DMS79 (cell line): ENCODE measurements at places on chromosomes 5 and 9.

DNA sequence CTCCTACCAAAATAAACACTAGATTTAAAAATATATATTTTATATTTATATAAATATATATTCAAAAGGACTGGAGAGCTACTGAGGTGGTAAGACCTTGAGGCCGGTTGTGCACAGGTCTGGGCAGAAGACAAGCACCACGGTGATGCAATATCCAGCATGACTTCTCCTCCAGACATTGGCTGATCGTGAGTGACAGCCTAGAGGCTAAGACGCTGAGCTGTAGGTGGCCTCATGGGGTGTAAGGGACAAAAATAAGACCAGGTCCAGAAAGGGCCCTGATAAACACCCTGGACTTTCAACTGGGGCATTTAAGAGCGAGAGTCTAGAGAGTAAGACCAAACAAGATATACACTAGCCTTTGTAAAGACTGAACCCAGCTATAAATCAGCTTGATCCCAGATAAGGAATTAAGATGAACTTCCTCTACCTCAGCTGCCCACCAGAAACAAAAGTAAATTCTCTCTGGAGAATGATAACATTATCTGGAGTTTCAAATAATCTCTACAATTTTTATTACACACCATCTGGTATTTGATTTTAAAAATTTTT is 14.2 kb upstream of the C5orf47 start:
- DNase-seq = no peak

GRCh38 chr9:109014608-109015280 is 1.4 kb upstream of the CTNNAL1 start:
- DNase-seq = no peak

- no peak for DNase-seq
Measured at GRCh38 chr5:73523861-73524260, 25.6 kb downstream of the BTF3 start.

DNA sequence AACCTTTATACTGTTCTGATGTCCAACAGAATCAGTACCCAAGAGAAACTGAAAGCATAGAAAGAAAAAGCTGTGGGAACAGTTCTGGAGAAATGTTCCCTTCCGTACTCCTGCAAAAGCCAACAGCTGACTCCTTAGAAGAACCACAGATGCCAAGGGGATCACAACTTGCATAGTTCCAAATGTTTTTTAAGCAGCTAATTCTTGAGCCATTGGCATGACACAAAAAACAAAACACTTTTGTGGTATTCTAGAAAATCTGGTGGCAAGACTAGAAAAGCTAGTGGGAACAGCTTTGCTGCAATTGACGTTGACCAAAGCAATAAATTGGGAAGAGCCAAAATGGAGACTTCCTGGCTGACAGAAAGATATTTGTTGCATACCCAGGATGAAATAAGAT is 189.9 kb downstream of the ARL15 start:
- DNase-seq = no peak

GRCh38 chr9:26856413-26857032 is 36.1 kb downstream of the CAAP1 start:
- peak; percentile 16 for DNase-seq

DNA sequence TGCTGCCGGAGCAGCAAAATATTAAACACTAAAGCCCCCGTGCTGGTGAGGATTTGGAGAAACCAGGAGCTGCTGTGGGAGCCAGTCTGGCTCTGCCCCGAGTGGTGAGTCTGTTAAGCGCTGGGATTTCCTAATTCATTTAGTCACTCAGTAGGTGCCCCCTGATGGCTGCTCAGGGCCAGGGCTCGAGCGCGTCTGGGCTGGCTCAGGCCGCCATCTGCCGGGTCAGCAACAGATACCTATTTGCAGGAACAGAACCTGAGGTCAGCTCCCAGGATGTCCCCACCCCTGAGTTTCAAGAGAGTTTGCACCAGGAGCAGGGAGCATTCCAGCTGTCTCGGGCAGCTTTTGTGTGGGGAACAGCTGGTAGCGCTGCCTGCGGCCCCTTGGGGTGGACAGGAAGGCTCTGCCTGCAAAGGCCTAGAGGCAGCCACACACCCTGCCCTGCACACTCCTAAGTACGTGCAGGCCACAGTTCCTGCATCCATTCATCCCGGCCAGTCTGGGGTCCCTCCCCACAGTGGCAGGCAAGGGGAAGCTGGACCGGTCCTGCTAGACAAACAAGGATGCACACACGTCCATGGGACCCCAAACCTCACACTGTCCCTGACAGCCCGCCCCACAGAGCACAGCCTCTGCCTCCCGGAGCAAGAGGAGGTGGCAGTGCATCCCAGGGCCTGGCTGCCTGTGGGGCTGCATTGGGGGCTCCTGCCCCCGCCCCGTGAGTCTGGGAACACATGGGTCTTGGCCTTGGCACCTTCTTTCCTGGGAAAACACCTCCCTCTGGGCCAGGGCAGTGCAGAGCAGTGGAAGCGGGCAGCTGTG is 83.7 kb downstream of the ADAMTS2 start:
- no peak for DNase-seq

DNA sequence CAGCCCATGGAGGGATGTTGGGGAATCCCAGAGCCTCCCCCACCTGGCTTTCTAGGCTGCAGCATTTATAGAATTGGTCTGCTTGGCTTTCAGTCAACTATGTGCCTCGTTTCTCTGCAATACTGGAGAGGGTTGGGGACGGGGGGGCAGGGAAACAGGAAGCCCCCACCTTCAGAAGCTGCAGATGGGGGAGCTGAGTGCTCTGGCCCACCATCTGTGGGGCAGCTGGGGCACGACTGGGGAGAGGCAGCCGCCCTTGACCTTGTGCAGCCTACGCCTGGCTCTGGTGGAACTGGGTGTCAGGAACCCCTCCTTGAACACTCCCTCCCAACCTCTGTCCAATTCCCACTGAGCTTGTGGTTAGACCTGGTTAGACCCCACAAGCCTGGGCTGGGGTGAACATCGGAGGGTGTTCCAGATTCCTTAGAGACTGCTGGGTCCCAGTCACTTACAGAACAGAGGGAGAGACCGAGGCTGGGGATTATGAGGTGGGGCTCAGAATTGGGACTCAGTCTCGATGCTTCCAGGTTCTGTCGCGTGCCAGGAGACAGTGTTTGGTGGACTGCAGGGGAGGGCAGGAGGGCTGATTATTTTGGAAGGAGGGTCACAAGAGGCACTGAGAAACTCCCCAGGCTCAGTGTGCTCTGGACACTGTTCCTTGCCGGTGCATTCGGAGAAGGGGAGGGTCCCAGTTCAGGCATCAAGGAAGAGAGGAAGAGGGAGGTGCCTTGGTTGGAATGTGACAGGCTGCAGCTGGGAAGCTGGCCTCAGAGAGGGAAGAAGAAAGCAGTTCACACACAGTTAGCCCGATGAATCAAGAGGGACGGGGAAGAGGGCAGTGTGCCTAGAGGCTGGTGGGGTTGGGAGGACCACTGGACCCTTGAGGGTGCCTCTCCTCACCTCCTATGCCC is 25.6 kb downstream of the COL27A1 start:
- no peak for DNase-seq

DNA sequence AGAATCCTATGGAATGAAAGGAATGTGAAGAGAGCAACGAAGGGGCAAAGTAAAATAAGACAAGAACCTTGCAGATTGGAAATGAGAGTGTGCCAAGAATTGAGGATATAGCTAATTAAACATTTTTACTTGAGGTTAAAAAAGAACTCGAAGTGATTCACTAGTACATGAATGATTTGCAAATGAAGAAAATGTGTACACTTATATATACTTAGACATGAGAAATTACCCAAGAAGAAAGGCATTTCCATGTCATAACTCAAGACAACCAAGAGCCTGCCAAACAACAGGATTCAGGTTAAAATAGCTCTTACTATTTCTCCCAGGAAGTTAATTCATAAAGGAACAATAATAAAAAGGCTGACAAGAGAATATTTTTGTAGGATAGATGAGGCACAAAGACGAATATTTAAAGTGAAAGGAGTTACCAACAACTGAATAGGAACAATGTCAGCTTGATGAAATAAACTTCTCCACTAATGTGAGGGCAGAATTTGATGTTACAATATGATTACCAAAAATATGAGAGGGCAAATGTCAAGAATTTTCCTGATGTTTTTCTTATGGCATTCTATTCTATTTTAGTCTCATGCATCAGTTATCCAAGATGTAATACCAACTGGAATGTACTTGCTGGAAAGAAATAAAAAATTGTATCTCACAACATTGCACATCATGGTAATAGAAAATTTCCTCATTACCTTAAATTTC is 18.9 kb upstream of the NPR3 start:
- no peak for DNase-seq

- DNase-seq = no peak
Measured at GRCh38 chr5:39947657-39948056, 522.9 kb upstream of the DAB2 start.

GRCh38 chr5:165858118-165858517 is 2352.7 kb downstream of the MAT2B start:
- DNase-seq = no peak

- DNase-seq = no peak
Measured at GRCh38 chr5:18798058-18798457, 1163.8 kb downstream of the TAF11L14 start.

DNA sequence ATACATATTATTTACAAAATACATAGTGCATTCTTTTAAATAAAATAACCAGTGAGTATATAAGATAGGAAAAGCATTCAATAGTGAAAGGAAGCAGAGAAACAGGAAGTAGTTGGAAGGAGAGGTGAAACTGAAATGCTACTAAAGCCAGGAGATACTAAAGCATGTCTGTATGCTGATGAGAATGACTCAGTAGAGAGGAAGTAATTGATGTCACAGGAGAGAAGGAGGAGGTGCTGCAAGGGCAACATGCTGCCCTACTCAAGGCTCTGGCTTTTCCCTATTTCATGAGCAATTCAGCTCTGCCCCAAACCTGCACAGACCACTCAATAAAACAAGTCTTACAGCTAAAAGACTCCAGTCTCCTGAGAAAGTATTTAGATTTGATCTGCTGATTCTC is 108.5 kb upstream of the TXNDC8 start:
- no peak for DNase-seq

GRCh38 chr9:36263683-36264082 is 5.4 kb upstream of the GNE start:
- DNase-seq = peak; percentile 92

GRCh38 chr5:123571927-123572326 is 60.0 kb downstream of the CSNK1G3 start:
- no peak for DNase-seq

- no peak for DNase-seq
Measured at GRCh38 chr5:168179192-168179593, 112.3 kb upstream of the WWC1 start.

GRCh38 chr9:124760719-124761118 is 10.4 kb downstream of the NR6A1 start:
- no peak for DNase-seq

- DNase-seq = peak; percentile 13
Measured at GRCh38 chr5:115069087-115069968, 100.4 kb downstream of the TRIM36 start.

GRCh38 chr9:133286523-133286922 is 11.5 kb upstream of the ABO start:
- no peak for DNase-seq

- no peak for DNase-seq
Measured at GRCh38 chr5:116157902-116158301, 73.1 kb downstream of the COMMD10 start.

DNA sequence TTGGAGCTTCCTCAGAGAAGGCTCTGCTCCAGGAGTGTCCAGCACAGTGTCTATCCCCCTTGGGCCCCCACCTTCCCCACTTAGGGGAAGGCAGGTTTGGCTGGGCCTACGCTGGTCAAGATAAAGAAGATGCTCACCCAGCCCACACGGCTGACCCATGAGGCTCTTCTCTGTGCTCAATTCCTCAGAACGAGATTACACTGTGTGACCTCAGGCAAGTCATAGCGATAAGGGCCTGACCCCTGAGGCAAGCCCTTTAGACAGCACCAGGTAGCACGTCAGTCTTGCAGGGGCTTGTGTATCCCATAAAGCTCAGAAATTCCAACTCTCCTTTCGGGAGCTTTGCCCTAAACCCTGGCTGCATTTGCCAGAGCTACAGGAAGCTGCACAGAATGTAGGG is 32.6 kb downstream of the CORO2A start:
- DNase-seq = no peak

DNA sequence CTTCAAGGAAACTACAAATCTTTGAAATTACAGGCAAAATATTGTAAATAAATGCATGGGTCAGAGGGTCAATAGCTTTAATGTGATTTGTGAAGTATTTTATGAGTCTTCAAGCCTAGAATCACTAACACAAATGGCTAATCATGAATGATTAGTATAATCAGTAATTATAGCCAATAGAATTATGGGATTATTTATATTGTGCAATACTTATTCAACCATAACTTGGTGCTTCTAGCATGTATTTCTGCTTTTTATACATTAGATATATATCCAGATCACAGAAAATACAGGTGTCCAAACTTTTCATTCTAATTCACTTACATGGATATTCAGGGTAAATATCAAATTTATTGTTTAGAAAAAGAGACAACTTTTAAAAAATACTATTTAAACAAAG is 12.1 kb downstream of the HCN1 start:
- no peak for DNase-seq

- no peak for DNase-seq
Measured at GRCh38 chr5:37834542-37835379, 5.1 kb downstream of the GDNF start.

DNA sequence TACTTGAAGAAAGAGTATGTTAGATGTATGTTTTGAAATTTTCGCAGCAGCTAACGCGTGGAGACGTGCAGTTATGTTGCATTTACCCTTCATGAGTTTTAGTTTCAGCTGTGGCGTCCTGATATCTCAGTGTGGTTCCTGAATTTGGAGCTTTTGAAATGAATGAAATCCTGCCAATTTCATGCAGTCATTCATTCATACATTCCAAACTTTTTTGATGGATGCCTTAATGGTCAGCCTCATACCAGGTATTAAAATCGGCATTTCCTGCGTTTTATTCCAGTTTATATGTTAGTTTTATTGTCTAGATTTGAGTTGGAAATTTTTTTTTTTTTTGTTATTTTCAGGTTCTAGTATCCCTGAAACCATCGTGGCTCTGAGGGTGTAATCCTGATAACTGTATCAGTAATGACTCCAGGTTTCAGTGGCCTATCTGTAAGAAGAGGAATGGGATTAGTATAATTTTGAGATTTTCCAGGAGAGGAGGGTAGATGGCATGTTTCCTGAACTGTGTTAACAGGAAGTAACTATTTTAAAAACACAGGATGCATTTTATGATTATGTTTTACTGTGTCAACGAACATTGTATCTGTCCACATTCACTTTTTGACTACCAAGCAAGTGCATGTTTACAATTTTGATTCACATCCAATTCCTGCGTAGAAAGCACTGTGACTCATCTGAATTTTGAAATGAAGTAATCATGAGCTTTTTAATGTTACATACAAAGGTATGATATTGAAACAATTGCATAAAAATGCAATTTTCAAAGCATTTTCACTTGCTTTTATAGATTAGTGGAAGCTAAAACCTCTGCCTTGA is 1.0 kb downstream of the FOCAD start:
- no peak for DNase-seq
